ENCODE measurements at places on chromosomes 13 and 19. TPM values are rescaled to one million over a fixed set of nuclear protein-coding genes. Genes with fewer than 3 reads are reported as not detected.

GRCh38 chr13:50572129-50572528 lies 271.4 kb downstream of the DLEU7 start:
- DNase-seq: no peak

DNA sequence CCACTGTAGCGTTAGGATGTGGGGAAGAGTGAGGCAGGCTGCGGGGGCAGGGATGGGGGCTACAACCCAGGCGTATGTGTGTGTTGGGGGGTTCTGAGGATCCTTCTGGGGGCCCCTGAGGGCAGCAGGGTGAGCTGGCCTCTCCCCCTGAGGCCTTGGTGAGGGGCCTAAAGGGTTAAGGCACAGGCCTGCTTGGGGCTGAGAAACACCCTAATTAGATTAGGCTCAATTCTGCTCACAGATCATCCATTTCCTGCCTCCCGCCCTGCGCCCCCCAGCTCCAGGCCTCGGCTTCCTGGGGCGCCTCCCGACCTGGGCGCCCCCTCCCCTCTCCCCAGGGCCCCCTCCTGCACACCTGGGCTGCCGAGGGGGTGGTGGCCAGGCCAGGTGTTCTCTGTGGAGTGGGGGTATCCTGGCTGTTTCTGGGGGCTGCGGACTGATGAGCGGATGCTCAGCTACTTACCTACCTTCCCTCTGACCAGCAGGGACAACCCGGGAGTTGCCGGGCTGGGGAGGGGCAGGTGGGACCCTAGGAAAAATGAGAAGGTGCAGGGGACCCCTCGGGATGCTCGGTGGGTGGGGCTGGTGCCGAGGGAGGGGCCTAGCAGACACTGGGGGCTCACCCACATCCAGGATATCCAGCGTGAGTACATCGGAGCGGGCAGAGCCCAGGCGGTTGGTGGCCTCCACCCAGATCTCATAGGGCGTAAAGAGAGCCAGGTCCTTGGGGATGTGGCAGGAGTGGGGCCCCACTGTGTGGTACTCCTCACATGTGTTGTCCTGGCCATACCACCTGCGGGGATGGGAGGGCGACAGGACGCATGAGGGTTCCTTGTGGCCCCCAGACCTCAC lies 8.6 kb downstream of the CRLF1 start:
- DNase-seq: no peak

- no peak for DNase-seq
Measured at GRCh38 chr13:20711301-20712044, 8.0 kb downstream of the IL17D start.

GRCh38 chr13:73055813-73056564 lies 2.8 kb upstream of the KLF5 start:
- DNase-seq: no peak

Gene MAMSTR
- total RNA-seq: 0.64 TPM

Gene ZNF575
- total RNA-seq: 7.7 TPM

Measured in left colon (tissue), 2 donors.